ENCODE measurements at places on chromosomes 3 and 15.

DNA sequence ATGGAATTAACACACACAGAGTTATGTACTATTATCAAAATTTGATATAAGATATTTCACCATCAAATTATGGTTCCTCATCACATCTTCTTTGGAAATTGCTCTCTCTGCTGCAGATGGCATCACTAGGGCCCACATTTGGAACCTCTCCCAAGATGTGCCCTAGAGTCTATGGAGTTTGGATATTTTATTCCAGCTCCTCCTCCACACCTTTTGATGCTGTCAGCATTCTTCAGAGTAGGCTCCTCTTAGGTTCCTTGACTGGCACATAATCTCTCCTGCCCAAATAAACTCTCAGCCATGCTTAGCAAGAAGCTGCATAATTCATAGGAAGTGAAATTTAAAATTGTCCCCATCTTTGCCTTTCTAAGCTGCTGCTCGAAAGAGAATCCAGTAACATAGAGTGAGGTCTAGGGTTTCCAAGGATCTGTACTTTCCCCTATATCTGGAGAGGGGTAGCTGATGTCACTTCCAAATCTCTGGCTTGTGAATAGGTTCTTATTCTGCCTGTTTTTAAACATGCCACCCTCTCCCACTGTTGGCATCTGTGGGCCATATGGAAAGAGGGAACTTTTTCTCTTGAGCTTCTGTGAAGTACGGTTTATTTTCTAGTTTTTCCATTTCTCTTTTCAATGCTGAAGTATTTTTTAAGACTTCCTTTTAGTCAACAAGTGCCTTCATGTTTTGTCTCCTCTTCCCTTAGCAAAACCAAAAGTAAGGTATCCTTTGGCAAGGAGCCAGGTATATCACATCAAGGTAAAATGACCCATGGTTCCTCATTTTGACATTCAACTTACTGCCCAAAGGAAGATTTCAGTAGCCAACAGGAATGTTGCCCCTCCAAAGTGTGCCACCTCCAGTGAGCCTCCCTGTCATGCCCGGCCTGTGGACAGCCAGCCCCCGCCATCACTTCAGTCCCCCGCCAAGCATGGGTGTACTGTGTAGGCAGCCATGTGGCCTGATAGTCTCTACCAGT, 75.3 kb upstream of the C2CD4B start:
- DNase-seq, result no peak

DNA sequence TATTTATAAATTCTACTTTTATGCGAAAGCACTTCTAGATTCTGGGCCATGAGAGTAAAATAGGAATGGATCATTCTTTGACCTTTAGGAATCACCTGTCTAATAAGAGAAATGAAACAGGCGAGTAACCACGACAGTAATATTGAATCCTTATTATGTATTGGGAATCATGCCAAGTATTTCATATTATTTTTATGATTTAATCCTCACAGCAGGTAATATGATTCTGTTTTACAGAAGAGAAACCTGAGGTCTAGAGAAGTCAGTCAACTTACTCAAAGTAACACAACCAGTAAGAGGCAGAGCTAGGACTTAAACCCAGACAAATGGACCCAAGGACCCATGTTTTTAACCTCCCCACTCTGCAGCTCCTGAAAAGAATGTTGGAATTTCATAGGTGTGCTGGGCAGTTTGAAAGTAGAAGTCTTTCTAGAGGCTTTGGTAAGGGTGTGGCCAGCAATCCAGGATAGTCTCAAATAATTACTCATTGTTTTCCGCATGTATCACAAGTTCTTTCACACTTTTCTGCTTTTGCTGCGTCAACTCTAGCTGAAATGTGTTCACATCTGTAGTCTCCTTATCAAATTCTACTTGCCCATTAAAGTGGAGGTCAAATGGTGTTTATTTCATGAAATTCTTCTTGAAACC, 181.7 kb downstream of the TPRG1 start:
- DNase-seq, result no peak

- DNase-seq, result no peak
These were observed 120.7 kb upstream of the MDFIC2 start for GRCh38 chr3:70433091-70433490.

- DNase-seq, result no peak
These were observed 12.9 kb upstream of the KCNAB1 start for GRCh38 chr3:156107504-156107903.

- DNase-seq, result no peak
These were observed 1004.3 kb upstream of the SEMA6D start for GRCh38 chr15:46713045-46713444.

DNA sequence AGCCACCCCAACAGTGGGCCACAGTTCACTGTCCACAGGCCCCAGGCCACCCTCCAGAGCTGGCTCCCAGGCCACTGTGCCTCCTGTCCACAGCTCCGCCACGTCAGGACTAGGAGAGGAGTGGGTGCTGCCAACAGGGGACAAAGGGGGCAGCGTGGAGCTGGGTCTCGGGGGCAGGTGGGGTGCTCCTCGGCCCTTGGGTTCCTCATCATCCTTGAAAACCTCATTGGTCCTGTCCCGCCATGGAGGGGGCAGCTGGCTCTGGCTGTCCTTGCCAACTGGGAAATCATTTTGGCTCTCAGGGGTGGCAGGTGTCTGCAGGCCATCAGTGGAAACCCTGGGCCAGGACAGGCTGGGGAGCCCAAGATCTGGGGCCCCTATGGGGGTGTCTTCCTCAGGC, 45.2 kb downstream of the ADAMTS7 start:
- no peak for DNase-seq

All from right renal cortex interstitium (tissue), 3 donors.